ENCODE measurements at places on chromosomes 16 and 17. TPM values are rescaled to one million over a fixed set of nuclear protein-coding genes. Genes with fewer than 3 reads are reported as not detected.

Gene IL21R
- not detected for total RNA-seq

Gene UNC119
- 59.0 TPM for total RNA-seq

Gene CD300LB
- not detected for total RNA-seq

GRCh38 chr16:76885776-76886537, 305.0 kb upstream of the MON1B start:
- H3K4me3 ChIP-seq, result no peak overlapping the region
- H3K36me3 ChIP-seq, result no peaks in the 10 kb centered on the region

DNA sequence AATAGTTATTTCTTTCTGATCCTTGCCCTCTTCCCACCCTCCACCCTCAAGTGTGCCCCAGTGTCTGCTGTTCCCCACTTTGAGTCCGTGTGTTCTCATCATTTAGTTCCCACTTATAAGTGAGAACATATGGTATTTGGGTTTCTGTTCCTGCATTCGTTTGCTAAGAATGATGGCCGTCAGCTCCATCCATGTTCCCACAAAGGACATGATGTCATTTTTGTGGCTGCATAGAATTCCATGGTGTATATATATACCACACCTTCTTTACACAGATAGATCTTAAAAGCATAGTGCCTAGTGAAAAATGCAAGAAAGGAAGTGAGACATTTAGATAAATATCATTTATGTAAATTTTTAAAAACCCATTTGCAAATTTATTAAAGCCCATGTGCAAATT, 33.1 kb downstream of the HS3ST2 start:
- DNase-seq, result peak; percentile 5
- H3K4me3 ChIP-seq, result no peak overlapping the region
- H3K4me1 ChIP-seq, result no peaks in the 10 kb centered on the region
- no peaks in the 10 kb centered on the region for H3K36me3 ChIP-seq

- no peaks in the 10 kb centered on the region for H3K4me1 ChIP-seq
- no peak overlapping the region for H3K27ac ChIP-seq
- no peak for DNase-seq
- peaks cover 6% of the 10 kb centered on the region for H3K36me3 ChIP-seq
- no peaks in the 10 kb centered on the region for H3K27me3 ChIP-seq
Measured at GRCh38 chr16:4414187-4414917, 2.0 kb downstream of the CORO7 start.

DNA sequence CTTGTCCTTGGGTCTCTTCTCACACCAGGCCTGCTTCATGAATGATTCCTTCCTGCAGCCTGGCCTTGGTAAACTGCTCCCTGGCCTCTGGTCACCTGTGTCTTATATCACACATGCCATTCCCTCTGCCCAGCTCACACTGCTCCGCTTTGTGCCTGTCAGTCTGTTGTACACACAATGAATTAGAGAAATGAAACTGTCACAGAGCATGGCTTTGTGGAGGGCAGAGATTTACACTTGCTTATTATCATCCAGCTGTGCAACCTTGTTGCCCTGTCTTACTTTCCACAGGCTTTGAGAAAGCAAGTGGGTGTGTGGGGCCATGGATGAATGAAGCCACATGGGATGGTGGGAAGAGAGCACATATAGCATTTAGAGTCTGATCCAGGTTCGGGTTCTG, 22.4 kb downstream of the ALDH3A2 start:
- no peak overlapping the region for H3K27ac ChIP-seq
- H3K36me3 ChIP-seq, result peaks cover 79% of the 10 kb centered on the region
- no peaks in the 10 kb centered on the region for H3K27me3 ChIP-seq
- DNase-seq, result no peak
- no peak overlapping the region for H3K4me3 ChIP-seq

GRCh38 chr16:73418691-73419090, 370.8 kb upstream of the ZFHX3 start:
- H3K4me3 ChIP-seq, result no peak overlapping the region
- no peaks in the 10 kb centered on the region for H3K27me3 ChIP-seq
- DNase-seq, result no peak
- no peaks in the 10 kb centered on the region for H3K4me1 ChIP-seq

GRCh38 chr16:976389-976931, 5.1 kb upstream of the SOX8 start:
- no peaks in the 10 kb centered on the region for H3K4me1 ChIP-seq
- H3K4me3 ChIP-seq, result no peak overlapping the region
- peaks cover 34% of the 10 kb centered on the region for H3K27me3 ChIP-seq
- peak overlapping the region; percentile 36 for H3K27ac ChIP-seq
- no peak for DNase-seq
